Neural crest cell (in vitro differentiated cells): ENCODE measurements at places on chromosomes 11 and 22. TPM values are rescaled to one million over a fixed set of nuclear protein-coding genes. Genes with fewer than 3 reads are reported as not detected.

Gene PGA5
- total RNA-seq, result not detected in 2 replicates

Gene APOC3
- not detected in 2 replicates for total RNA-seq

Gene CD3G
- total RNA-seq, result not detected in 2 replicates

Gene GGTLC2
- total RNA-seq, result not detected in 2 replicates

Gene RPL27A
- 711 and 720 TPM in 2 replicates for total RNA-seq

Gene PDE3B
- total RNA-seq, result 24.1 and 24.3 TPM in 2 replicates

Gene HEPHL1
- not detected in 2 replicates for total RNA-seq

DNA sequence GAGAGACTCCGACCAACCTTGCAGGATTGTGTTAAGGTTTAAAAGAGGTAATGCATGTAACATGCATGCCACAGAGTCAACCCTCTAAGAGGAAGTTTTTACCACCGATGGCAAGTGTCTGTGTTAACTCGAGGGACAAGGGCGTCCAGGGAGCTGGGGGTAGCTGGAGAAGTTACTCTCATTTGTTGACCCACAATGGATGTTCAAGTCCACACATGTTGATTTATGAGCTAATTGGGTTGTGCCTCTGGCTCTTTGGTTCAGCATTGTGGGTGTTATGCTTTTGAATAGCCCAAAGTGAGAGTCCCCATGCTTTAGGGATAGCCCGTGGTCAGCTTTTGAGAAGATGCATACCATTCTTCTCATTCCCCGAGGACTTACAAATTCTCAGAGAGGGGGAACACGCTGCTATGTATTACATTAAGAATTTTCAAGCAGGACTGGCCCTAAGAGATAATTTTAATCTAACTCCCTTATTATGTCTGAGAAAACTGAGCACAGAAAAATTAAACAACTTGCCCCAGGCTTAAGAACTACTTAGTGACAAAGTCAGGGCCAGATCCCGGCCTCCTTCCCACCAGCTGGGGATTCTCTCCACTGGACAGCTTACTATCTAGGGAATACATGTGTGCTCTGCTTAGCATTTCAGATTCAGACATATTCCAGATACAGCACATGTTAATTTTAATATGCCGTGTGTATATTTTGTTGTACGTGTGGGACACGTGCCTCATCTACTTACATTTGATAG lies 5.2 kb upstream of the PLET1 start:
- H3K4me1 ChIP-seq, result no peaks in the 10 kb centered on the region
- no peaks in the 10 kb centered on the region for H3K27me3 ChIP-seq
- no peak for DNase-seq
- H3K4me3 ChIP-seq, result no peak overlapping the region

GRCh38 chr11:46203746-46204145 lies 73.7 kb upstream of the CREB3L1 start:
- H3K27me3 ChIP-seq, result peaks cover 27% of the 10 kb centered on the region
- no peak for DNase-seq
- H3K27ac ChIP-seq, result peak overlapping the region; percentile 54
- H3K4me1 ChIP-seq, result peaks cover 7% of the 10 kb centered on the region
- no peaks in the 10 kb centered on the region for H3K36me3 ChIP-seq
- H3K4me3 ChIP-seq, result no peak overlapping the region

DNA sequence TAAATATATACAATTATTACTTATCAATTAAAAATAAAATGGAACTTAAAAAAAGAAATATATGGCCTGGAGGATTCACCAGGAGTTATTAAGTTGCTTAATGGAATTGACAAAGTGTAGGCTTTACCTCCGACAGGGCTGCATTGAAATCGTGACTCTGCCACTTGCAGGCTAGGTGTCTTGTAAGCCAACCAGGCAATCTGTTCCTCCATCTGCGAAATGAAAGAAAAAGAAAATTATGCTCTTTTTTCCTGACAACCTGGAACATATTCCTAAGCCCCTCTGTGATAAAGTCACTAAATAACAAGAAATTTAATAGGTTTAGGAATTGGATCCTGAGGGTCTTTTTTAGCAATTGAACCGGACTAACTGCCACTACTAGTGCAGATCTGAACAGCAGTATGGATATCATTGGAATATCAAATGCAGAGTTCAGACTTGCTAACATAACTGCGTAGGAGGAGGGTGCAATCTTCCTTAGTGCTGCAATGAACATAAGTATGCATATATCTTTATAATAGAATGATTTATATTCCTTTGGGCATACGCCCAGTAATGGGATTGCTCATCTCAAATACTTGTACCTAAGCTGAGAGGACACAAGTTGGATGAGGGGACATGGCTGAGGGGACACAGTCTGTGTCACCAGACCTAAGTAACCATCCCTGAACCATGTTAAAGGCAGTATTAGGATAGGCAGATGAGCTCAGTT lies 42.5 kb upstream of the CEP126 start:
- no peaks in the 10 kb centered on the region for H3K27me3 ChIP-seq
- H3K27ac ChIP-seq, result no peak overlapping the region
- H3K4me1 ChIP-seq, result no peaks in the 10 kb centered on the region
- no peaks in the 10 kb centered on the region for H3K36me3 ChIP-seq
- no peak overlapping the region for H3K4me3 ChIP-seq

- H3K36me3 ChIP-seq, result no peaks in the 10 kb centered on the region
- no peak overlapping the region for H3K4me3 ChIP-seq
- no peaks in the 10 kb centered on the region for H3K27me3 ChIP-seq
- no peaks in the 10 kb centered on the region for H3K4me1 ChIP-seq
- no peak for DNase-seq
Observed at GRCh38 chr22:44393066-44393465, 80.3 kb upstream of the SHISAL1 start.

- H3K4me3 ChIP-seq, result no peak overlapping the region
- no peak overlapping the region for H3K27ac ChIP-seq
- H3K27me3 ChIP-seq, result no peaks in the 10 kb centered on the region
Observed at GRCh38 chr11:95697614-95698408, 91.8 kb downstream of the FAM76B start.

GRCh38 chr22:28574159-28574788 lies 105.4 kb downstream of the TTC28 start:
- H3K4me3 ChIP-seq, result no peak overlapping the region
- H3K36me3 ChIP-seq, result peaks cover 7% of the 10 kb centered on the region
- H3K4me1 ChIP-seq, result no peaks in the 10 kb centered on the region
- H3K27me3 ChIP-seq, result no peaks in the 10 kb centered on the region
- H3K27ac ChIP-seq, result no peak overlapping the region

DNA sequence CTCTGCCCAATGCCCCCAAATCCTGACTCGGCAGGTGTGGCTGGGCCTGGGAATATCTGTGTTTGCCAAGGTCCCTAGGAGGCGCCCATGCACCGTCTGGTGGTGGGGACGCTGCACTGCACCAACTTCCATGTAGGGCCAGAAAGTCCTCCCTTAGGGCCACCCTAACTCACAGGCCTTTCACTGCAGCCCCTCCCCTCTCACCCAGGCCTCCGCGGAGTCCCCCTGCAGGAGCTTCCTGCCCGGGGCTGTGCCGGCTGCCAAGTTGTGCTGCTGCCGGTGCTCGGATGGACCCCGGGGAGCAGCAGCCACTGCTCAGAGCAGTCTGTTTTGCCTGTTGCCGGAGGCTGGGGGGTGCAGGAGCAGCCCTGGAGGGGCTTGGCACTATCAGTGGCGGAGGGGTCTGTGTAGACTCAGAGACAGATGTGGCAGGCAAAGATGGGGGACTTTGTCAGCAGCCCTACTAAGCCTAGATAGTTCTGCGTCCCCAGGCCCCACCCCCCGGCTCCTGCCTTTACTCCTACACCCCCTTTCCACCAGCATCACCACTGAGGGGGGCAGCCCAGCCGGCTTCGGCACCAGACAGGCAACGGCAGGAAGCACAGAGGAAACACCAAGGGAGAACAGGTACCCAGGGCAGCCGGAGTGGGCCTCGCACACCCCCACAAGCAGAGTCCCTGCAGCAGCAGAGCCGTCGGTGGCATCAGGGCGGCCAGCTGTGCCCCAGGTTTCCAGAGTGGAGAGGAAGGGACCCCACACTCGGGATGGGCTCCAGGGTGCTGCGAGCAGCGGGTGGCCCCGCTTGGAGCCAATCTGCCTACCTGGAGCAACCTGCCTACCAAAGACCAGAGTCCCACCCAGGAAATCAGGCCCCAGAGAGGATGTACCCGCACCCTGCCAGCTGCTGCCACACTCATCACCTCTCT lies 124.3 kb downstream of the TRIM29 start:
- DNase-seq, result peak; percentile 50
- H3K27ac ChIP-seq, result no peak overlapping the region
- H3K4me1 ChIP-seq, result peaks cover 8% of the 10 kb centered on the region
- peaks cover 34% of the 10 kb centered on the region for H3K27me3 ChIP-seq
- H3K4me3 ChIP-seq, result no peak overlapping the region
- no peaks in the 10 kb centered on the region for H3K36me3 ChIP-seq

DNA sequence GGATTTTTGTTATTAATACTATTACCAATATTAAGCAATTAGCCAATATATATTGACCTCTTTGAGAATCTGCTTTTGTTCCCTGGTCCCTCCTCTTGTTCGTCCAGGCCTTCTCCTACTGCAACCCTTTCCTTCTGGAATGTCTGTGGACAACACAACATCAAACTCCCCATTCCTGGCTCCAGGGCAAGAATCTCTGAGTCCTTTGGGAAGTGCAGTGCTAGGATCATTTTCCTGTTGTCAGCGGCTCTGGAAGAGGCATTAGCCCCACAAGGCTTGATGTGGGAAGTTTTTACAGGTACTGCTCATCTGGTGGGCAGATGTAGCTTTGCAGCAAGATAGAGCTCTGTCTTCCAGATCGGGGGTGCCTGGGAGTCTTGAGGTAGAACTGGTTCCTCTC lies 74.3 kb downstream of the RPUSD4 start:
- DNase-seq, result no peak
- H3K27me3 ChIP-seq, result peaks cover 98% of the 10 kb centered on the region
- H3K4me1 ChIP-seq, result peaks cover 28% of the 10 kb centered on the region
- no peak overlapping the region for H3K27ac ChIP-seq
- no peak overlapping the region for H3K4me3 ChIP-seq

DNA sequence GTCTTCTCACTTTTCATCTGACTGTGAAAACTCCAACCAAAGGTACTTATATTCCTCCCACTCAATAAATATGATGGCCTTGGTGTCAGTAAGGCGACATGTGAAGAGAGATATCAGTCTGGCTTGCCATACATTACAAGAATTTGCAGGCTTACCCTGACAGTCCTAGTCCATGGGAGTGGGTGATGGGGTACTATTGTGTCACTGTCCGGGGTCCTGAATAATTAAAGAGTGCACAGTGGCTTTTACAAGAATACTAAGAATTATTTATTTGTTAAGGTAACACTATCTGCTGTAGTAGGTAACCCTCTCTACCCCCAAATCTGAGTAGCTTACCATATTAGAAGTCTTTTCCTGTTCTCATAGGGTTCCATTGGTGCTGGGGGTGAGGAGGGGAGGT lies 23.1 kb upstream of the IZUMO1R start:
- no peak overlapping the region for H3K4me3 ChIP-seq
- DNase-seq, result no peak
- H3K27me3 ChIP-seq, result peaks cover 2% of the 10 kb centered on the region
- no peak overlapping the region for H3K27ac ChIP-seq
- no peaks in the 10 kb centered on the region for H3K4me1 ChIP-seq
